ENCODE measurements at places on chromosomes 12 and 14.

DNA sequence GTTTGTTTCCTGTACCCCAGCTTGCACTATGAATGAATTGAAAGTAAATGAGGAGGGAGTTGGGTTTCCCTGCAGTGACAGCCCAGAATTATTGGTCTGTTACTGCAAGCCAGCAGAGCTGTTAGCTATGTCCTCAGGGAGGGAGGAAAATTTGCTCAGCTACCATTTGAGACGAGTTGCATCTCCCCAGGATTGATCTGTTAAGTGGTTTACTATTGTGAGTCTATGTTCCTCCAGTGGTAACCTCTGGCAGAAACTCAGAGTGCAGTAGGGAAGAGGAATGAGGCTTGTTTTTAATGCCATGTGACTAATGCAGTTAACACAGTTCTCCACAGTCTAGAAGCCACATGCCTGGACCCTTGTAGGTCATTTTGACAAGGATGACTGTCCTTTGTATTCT is 173.9 kb downstream of the SLC15A4 start:
- no peak overlapping the region for H3K27ac ChIP-seq
- DNase-seq = no peak
- no peaks in the 10 kb centered on the region for H3K36me3 ChIP-seq
- H3K4me1 ChIP-seq = no peaks in the 10 kb centered on the region

DNA sequence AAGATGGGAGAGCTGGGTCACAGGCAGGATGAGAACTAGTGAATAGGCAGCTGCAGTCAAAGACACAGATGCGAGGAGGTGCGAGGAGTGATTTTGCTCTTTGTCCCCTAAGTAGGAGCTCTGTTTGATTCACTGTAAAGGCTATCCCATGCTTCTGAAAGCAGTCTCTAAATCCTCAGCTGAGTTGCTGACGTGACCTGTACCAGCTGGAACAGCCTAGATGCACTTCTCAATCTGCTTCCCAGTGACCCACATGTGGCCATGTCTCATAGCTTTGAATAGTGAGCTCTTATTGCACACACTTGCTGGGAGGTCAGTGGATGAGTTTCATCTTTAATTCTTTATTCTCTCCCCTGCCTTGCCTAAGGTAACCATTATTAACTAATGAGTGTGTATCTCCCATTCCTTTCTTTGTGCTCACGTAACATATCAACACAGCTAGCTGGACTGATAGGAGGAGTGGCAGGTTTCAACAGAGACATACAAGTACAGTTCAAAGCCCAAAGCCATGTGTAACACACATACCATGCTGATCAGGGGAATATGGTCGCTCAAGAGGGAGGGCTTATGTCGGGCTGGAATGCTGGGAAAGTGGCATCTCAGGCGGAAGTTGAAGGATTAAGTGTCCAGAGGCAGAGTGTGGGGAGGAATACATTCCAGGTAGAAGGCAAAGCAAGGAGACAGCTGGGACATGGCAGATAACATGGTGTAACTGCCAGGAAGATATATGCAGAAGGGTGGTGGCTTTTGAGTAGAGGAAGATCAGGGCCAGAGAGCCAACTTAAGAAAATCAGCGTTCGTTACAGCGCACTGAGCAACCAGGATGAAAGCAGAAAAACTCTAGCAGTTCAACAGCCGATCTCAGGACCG is 15.4 kb upstream of the YY1 start:
- H3K36me3 ChIP-seq = no peaks in the 10 kb centered on the region
- no peak for DNase-seq
- H3K27me3 ChIP-seq = no peaks in the 10 kb centered on the region

GRCh38 chr12:83451189-83451588 is 764.5 kb downstream of the TMTC2 start:
- H3K4me1 ChIP-seq = no peaks in the 10 kb centered on the region
- H3K4me3 ChIP-seq = no peak overlapping the region
- DNase-seq = no peak
- no peak overlapping the region for H3K27ac ChIP-seq
- H3K36me3 ChIP-seq = no peaks in the 10 kb centered on the region

- H3K4me3 ChIP-seq = no peak overlapping the region
- H3K4me1 ChIP-seq = no peaks in the 10 kb centered on the region
- H3K36me3 ChIP-seq = no peaks in the 10 kb centered on the region
- no peaks in the 10 kb centered on the region for H3K27me3 ChIP-seq
- H3K27ac ChIP-seq = no peak overlapping the region
Measured at GRCh38 chr12:3032770-3033538, 44.2 kb upstream of the TSPAN9 start.

DNA sequence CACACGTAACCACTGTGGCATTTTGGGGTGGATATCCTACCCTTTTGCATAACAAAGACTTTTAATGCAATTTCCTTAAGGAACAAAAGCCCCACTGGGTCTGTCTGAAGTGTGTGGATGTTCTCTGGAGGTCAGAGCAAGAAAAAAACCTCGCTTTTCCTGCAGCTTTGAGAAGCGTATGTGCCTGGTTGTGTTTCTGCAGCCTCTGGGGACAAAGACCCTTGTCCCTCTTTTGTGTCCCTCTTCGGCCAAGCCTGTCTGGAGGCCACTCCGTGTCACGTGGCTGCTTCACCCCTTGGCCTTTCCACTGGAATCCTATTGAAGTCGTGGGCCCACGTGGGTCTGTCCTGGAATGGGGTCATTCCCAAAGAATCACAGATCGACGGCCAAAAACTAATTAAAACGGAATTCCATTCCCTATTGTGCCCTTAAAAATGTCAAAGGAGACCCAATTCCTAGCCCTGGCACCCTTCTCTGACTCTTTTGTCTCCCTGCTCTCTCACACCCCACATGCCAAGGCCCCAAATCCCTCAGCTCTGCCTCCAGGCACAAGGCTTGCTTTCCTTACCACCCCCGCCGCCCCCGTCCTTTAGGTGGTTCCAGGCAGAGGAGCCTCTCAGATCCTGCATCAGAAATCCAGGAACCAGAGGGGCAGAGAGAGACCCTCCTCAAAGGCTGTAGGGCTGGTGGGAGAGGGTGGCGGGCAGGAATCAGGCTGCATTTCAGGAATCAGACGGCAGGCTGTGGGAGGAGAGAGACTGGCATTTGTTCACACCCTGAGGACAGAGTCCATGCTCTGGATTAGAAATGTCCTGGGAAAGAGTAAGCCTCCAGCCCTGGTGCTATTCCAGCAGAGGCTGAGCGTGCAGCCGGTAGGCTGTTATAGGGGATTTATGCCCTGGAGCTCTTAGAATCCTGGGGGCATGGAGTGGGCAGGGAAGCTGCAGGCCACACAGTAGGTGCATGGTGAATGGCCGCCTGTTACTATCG is 12.6 kb upstream of the CYP46A1 start:
- H3K4me1 ChIP-seq = no peaks in the 10 kb centered on the region
- H3K27me3 ChIP-seq = no peaks in the 10 kb centered on the region
- no peaks in the 10 kb centered on the region for H3K36me3 ChIP-seq
- H3K27ac ChIP-seq = no peak overlapping the region
- no peak for DNase-seq

DNA sequence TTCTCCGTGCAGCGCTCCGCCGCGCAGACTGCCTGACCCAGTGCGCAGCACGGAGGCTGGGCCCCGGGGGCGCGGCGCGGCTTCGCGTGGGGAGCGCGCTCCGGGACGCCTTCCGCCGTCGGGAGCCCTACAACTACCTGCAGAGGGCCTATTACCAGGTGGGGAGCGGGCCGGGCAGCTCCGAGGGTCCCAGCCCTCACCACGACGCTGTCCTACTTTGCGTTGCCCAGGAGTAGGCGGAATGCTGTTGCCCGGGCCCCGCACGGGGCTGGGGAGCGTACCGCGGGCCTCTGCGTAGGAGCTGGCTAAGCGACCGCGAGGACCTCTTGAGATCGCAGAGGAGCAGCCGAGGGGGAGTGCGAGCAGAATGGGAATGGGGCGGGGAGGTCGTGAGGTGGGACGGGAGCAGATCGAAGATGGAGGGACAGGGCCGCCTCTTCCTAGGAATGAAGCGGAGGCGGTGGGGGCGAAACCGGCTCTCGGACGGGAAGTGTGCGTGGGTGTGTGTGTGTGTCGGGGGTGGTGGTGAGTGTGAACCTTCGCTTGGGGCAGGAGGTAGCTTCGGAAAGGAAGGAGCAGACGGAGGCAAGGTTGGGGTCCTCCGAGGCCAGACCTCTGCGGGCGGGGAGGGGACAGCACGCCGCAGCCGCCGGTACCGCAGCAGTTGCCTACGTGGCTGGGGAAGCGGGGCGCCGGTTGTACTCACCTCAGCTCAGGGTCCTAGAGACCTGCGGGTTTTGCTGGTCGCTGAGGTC is 751 bp downstream of the P3H3 start:
- H3K4me1 ChIP-seq = peaks cover 4% of the 10 kb centered on the region
- peak; percentile 36 for DNase-seq
- peaks cover 9% of the 10 kb centered on the region for H3K27me3 ChIP-seq
- peak overlapping the region; percentile 53 for H3K27ac ChIP-seq
- no peaks in the 10 kb centered on the region for H3K36me3 ChIP-seq

- H3K27ac ChIP-seq = no peak overlapping the region
- no peak overlapping the region for H3K4me3 ChIP-seq
- no peak for DNase-seq
- no peaks in the 10 kb centered on the region for H3K4me1 ChIP-seq
Measured at GRCh38 chr14:26856876-26857518, 259.2 kb upstream of the NOVA1 start.

DNA sequence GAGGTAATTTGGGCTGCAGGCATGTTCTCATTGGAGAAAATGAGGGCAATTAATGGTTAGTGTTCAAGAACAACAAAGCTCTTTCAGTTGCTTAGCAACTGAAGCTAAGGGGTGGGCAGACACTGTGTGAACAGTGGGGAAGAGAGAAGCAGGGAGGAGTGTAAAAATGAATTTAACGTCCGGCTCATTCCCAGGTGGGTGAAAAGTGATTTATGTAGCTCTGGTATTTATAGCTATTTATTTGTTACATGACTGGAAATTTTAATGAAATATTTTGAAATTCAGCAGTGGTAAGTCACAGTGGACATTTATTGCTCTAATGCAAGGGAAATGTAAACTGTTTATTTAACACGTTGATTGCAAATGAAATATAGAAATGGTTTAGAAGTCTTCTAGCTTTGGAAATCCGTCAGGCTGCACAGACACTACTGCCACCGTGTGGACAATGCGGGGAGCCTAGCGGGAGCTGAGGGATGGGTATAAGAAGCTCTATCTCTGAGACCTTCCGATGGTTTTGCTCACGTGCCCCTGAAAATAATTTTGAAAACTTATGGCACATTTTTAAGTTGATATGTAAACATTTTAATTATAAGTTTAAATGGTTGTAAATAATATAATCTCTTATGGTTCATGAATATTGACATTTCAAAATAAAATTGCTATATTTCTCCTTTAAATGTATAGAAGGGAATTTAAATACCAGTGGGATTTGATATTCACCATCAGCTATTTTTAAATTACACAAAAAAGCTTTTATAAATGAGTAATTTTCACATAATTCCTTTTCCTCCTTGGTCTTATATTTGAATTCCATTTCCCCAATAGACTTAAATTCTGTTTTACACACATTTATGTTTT is 54.4 kb downstream of the E2F7 start:
- H3K4me1 ChIP-seq = no peaks in the 10 kb centered on the region
- no peaks in the 10 kb centered on the region for H3K36me3 ChIP-seq
- no peak overlapping the region for H3K27ac ChIP-seq
- no peak overlapping the region for H3K4me3 ChIP-seq

DNA sequence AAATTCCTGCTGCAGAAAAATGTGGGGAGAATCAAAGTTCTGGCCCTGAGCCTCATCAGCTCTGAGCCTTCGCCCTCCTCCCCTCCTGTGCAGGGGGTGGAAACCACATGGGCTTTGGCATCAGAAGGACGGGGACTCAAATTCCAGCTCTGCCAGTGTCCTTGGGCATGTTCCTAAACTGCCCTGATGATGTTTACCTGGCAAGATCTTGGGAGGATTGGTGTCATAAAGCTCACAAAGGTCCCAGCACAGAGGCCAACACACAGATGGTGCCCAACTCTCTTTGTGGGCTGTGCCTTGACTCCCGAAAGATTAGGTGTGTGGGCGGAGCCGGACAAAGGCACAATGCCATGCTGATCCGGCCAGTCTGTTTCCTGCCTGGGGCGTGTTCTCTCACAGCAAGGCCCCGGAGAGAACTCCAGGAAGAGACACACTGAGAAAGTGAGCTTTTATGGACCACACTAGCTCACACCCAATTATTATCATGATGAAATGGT is 20.5 kb upstream of the CLMN start:
- H3K36me3 ChIP-seq = no peaks in the 10 kb centered on the region
- no peaks in the 10 kb centered on the region for H3K27me3 ChIP-seq
- DNase-seq = no peak
- no peak overlapping the region for H3K4me3 ChIP-seq
- H3K4me1 ChIP-seq = no peaks in the 10 kb centered on the region
